Fibroblast of skin of back (primary cell): ENCODE measurements at places on chromosomes 2 and 18.

GRCh38 chr2:212682937-212683336 is 144.3 kb upstream of the ERBB4 start:
- no peak for DNase-seq

DNA sequence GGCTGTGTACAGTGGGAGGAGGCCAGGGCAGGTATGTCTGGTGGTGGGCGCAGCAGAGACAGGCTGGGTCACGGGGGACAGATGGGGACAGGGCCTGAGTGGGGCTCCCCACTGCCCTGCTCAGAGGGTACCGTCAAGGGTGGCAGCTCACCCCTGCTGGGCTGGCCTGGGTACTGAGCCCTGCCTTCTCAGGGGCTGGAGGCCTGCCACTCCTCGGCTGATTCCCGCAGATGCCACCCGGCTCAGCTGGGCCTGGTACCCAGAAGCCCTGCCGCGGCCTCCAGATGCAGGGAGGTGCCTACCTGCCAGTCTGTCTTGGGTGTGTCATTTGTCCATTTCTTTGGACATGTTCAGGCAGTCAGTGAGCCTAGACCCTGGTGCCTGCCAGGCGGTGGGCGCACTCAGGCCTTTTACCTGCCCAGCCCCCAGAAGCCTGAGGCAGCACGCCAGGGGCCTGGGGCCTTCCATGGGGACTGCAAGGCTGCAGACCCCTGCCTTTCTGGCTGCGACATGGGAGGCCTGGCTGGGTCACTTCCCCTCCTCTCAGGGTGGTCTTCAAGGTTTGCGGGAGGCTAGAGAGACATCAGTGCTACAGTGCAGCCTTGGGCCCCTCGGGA is 3.3 kb downstream of the SNORC start:
- no peak for DNase-seq

GRCh38 chr2:224646242-224646846 is 61.2 kb upstream of the CUL3 start:
- DNase-seq, result peak; percentile 16

GRCh38 chr2:69581774-69582581 is 61.6 kb downstream of the AAK1 start:
- DNase-seq, result peak; percentile 58

DNA sequence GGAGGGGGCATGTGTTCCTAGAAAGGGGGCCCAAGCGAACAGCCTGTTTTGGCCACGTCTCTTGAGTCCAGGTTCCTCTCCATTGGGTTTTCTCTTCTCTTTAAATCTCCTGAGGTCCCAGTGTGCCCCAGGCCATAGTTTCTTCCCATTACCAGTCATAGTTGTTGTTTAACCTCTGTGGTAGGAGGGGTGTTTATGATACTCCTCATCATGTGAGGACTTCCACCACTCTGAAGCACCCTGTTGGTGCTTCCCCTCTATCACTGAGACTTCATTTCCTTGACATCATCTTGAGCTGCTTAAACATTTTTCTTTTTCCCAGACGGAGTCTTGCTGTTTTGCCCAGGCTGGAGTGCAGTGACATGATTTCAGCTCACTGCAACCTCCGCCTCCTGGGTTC is 45.9 kb downstream of the WIPF1 start:
- no peak for DNase-seq

GRCh38 chr18:78192054-78192453 is 787.6 kb upstream of the SALL3 start:
- no peak for DNase-seq
